Natural killer cell treated with Interleukin-12 subunit alpha and Interleukin-12 subunit beta and Interleukin-15 and Interleukin-18, amount 100 ng/mL, for 72 hours (primary cell): ENCODE measurements at places on chromosomes 6 and 20. TPM values are rescaled to one million over a fixed set of nuclear protein-coding genes. Genes with fewer than 3 reads are reported as not detected.
A peak's percentile ranks its signal among the peaks of the same experiment; 100 is the strongest.

- H3K4me1 ChIP-seq, result peaks cover 5% of the 10 kb centered on the region
- H3K4me3 ChIP-seq, result no peak overlapping the region
- H3K27ac ChIP-seq, result no peak overlapping the region
- peaks cover 39% of the 10 kb centered on the region for H3K27me3 ChIP-seq
- H3K36me3 ChIP-seq, result no peaks in the 10 kb centered on the region
These were observed 10.2 kb downstream of the TUBB2B start for GRCh38 chr6:3217286-3217685.

GRCh38 chr6:156787569-156788492 is 10.7 kb downstream of the ARID1B start:
- peaks cover 9% of the 10 kb centered on the region for H3K36me3 ChIP-seq
- H3K27me3 ChIP-seq, result no peaks in the 10 kb centered on the region
- H3K27ac ChIP-seq, result no peak overlapping the region

GRCh38 chr20:37366743-37367142 is 20.8 kb downstream of the SRC start:
- H3K36me3 ChIP-seq, result no peaks in the 10 kb centered on the region
- H3K4me1 ChIP-seq, result no peaks in the 10 kb centered on the region
- peak overlapping the region; percentile 45 for H3K27ac ChIP-seq
- no peak overlapping the region for H3K4me3 ChIP-seq
- DNase-seq, result no peak
- H3K27me3 ChIP-seq, result no peaks in the 10 kb centered on the region

DNA sequence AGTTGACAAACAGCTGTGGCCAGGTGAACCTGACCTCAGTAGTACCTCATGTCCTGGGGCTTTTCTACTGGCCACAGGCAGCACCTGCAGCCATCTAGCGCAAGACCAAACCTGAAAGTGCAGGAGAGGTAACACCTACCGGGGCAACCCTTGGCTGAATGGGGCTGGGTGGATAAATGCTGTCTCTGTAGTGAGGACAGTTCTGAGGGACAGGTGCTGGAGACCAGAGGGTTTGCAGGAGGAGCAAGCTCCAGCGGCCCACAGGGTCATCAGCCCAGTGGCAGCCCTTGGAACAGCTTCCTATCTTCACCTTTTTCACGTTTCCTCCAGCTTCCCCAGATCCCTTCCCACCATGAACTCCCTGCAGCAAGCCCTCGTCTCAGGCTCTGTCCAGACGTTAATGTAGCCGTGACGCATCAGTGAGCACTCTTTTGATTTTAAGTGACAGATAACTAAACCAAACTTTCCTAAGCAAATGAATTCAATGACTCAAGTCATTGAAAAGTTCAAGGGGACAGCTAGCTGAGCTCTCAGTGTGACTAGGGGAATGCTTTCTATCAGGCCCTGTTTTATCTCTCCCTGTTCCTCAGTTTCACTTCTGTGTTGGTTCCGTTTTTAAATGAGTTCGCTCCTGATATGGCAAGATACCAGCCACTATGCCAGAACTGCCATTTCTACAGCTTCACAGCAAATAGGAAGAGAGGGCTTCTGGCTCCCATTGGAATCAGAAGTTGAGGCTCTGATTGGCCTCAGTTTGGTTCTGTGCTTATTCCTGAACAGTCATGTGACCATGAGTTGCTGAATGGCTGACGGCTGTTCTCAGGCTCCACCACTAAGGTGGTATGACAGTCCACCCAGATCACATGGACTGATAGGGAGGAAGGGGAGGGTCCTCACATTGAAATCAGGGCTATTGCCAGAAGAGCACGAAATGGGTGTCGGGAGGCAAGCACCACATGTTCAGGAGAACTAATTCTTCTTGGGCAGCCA is 12.1 kb upstream of the PFDN4 start:
- H3K27ac ChIP-seq, result no peak overlapping the region
- H3K36me3 ChIP-seq, result no peaks in the 10 kb centered on the region
- no peak overlapping the region for H3K4me3 ChIP-seq
- H3K27me3 ChIP-seq, result peaks cover 21% of the 10 kb centered on the region

GRCh38 chr6:30158475-30159040 is 2.5 kb downstream of the TRIM10 start:
- no peaks in the 10 kb centered on the region for H3K4me1 ChIP-seq
- H3K27me3 ChIP-seq, result peaks cover 22% of the 10 kb centered on the region
- no peak overlapping the region for H3K27ac ChIP-seq
- no peak for DNase-seq
- no peak overlapping the region for H3K4me3 ChIP-seq
- no peaks in the 10 kb centered on the region for H3K36me3 ChIP-seq

DNA sequence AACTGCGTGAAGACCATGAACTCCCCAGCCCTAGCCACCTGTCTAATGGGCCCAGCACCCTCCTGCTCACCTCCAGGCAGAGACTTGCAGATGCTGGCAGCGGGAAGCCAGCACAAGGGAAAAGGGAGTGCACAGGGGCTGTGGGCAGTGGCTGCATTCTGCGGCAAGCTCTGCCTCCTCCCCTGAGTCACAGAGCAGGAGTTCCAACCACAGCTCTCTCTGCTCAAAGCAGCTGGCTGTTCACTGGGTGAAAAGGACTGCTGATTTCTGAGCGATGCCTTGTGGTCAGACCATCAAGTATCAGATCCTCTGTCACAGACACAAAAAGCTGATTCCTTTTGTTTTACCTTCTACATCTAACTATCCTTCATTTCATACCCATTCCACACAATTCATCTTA is 10.5 kb downstream of the NKX2-2 start:
- no peaks in the 10 kb centered on the region for H3K36me3 ChIP-seq
- peaks cover 40% of the 10 kb centered on the region for H3K27me3 ChIP-seq
- no peak for DNase-seq
- peaks cover 6% of the 10 kb centered on the region for H3K4me1 ChIP-seq
- H3K4me3 ChIP-seq, result no peak overlapping the region
- H3K27ac ChIP-seq, result no peak overlapping the region

DNA sequence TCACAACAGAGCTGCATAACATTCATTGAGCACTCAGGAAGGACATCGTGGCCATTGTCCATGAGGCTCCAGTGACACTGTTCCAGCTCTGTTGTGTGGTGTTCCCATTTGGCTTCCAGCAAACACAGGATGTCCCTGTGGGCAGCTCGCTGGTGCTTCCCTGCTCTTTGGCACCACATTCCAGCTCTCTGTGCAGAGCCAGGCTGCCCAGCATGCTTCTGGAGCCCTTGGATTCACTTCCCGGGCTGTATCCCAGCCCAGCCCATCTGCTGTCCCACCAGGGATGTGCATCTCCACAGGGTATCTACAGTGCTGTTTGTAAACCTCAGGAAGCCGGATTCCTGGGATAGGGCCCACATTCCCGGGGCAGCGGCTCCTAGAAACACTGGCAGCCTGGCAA is 57.2 kb downstream of the CTCFL start:
- no peak overlapping the region for H3K27ac ChIP-seq
- H3K4me1 ChIP-seq, result peaks cover 3% of the 10 kb centered on the region
- H3K36me3 ChIP-seq, result no peaks in the 10 kb centered on the region
- peak; percentile 8 for DNase-seq
- no peaks in the 10 kb centered on the region for H3K27me3 ChIP-seq

DNA sequence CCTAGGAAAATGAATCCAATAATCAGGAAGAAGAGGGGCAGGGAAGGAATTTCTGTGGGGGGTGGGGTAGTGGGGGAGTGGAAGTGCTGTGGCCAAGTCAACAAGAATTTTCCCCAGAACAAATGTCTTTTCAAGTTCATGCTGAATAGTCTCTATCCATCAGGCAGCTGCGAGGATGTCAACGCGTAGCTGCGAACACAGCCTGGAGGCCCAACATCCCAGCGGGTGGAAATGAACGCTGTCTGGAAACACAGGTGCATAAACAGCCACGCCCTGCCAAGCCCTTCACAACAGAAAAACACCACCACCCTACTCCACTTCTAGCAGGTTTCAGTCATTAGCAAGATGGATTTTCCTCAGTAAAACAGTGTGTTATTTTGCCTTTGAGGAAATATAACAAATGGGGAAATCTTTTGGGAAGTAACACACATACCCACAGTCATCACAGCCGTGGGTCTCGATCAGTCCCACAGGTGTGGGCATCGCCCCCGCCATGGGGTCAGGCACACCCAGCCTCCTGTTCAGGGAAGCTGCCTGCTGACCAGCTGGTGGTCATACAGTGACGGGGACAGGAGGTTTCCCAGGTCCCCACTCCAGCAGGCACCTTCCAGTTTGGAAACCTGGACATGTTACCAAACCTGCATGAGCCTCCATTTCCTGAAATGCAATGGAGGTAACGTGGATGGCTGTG is 112.1 kb upstream of the THBS2 start:
- H3K4me1 ChIP-seq, result no peaks in the 10 kb centered on the region
- no peak overlapping the region for H3K4me3 ChIP-seq
- H3K27me3 ChIP-seq, result no peaks in the 10 kb centered on the region

GRCh38 chr6:66103354-66103753 is 396.3 kb upstream of the EYS start:
- no peaks in the 10 kb centered on the region for H3K4me1 ChIP-seq
- H3K36me3 ChIP-seq, result peaks cover 15% of the 10 kb centered on the region
- H3K27me3 ChIP-seq, result no peaks in the 10 kb centered on the region
- DNase-seq, result no peak
- H3K27ac ChIP-seq, result no peak overlapping the region

DNA sequence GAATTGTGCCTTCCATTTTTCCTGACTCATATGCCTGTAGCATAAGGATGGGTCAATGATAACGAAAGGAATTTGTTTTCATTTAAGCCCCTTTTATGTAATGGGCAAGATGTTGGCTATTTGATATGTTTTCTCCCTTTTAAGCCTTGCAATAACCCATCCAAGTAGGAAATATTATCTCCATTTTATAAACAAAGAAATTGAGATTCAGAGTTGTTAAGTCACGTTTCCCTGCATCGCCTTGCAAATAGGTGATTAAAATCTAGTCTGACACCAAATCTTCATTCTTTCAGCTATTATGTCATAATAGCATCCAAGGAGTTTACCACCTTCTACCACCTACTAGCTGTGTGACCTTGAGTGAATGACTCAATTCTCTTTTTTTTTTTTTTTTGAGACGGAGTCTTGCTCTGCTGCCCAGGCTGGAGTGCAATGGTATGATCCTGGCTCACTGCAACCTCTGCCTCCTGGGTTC is 7.0 kb downstream of the HNF4A start:
- H3K27me3 ChIP-seq, result peaks cover 6% of the 10 kb centered on the region
- no peak for DNase-seq
- no peak overlapping the region for H3K4me3 ChIP-seq
- no peaks in the 10 kb centered on the region for H3K36me3 ChIP-seq
- H3K4me1 ChIP-seq, result no peaks in the 10 kb centered on the region

DNA sequence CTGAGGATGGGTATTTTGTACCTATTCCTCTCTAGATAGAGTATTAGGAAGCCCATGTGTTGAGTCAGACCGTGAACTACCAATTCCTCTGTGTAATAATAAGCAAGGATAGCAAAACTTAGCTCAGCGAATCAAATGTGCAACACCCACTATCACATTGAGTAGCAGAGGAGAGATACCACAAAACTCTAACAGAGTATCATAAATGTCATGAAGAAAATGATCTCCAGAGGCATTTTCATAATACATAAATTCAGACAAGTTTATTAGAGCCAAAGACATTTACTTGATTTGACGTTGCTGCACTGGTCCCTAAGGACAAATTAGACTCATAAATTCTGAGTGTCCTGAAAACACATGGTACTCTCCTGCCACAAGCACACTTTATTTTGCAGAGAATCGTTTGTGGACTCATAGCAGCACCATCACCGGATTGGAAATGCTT is 245.2 kb downstream of the HAO1 start:
- no peak overlapping the region for H3K27ac ChIP-seq
- no peaks in the 10 kb centered on the region for H3K4me1 ChIP-seq
- no peak for DNase-seq
- H3K4me3 ChIP-seq, result no peak overlapping the region

DNA sequence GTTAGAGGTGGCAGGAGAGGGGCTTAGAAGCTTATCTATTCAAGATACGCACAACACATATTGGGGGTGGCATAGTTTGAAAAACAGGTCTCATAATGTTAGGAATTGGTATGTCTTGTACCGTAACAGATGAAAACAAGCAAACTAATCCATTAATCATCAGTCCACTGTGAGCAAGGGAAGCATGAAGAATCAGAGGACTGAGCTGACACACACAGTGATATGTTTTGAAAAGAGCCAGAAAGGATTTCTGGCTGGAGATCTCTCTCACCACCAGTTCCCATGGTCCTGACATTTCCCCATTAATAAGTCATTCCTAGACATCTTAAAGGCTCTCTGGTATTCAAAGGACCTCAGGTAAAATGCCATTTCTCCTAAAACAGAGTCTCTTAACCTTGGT is 158.8 kb upstream of the PHACTR1 start:
- no peaks in the 10 kb centered on the region for H3K4me1 ChIP-seq
- H3K27ac ChIP-seq, result no peak overlapping the region
- no peaks in the 10 kb centered on the region for H3K36me3 ChIP-seq
- no peak for DNase-seq
- no peak overlapping the region for H3K4me3 ChIP-seq
- no peaks in the 10 kb centered on the region for H3K27me3 ChIP-seq

DNA sequence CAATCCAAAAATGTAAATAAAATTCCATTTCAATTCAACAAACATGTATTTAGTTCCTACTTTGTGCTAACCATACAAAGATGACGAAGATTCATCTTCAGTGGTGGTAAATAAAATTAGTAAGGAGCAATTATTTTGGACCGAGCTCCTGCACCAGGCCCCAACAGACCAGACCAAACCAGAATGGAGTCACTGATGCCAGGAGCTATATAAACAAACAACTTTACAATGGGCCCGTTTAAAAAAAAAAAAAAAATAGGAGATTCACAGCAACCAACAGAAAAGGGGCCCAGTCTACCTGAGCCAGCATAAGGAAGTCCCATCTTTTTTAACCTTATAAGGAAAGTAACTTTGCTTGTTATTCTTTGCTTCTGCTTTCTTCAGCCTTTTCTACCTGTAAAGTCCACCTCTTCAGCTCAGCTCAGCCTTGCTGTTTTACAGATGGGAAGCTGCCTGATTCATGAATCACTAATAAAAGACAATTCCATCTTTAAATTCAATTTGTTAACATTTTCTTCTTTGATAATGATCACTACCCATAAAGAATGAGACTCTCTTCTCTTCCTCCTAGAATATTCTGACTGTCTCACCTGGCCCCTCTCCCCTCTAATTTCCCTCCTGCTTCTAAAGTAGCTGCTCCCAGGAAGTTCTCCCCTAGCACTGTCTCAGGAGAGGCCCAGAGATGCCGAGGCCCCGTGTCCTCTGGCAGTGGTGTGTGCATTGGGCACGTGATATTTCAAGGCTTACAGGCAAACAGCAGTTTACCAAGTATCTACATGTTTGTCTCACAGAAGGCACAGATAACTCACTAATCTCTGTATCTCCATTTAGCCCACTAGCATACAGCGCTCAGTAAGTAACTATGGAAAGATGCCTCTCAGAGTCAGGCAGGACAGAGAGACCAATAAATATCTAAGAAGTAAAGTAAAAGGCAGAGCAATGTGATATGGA is 8.4 kb downstream of the MBOAT1 start:
- DNase-seq, result no peak
- H3K4me1 ChIP-seq, result peaks cover 26% of the 10 kb centered on the region
- no peaks in the 10 kb centered on the region for H3K36me3 ChIP-seq
- H3K27me3 ChIP-seq, result no peaks in the 10 kb centered on the region

Gene SCUBE3
- total RNA-seq, result 0.14 TPM

Gene SLC17A3
- total RNA-seq, result not detected

Gene AGER
- total RNA-seq, result 29.7 TPM

Gene BPIFB3
- total RNA-seq, result not detected
